ENCODE measurements at places on chromosomes 5 and 9. TPM values are rescaled to one million over a fixed set of nuclear protein-coding genes. Genes with fewer than 3 reads are reported as not detected.

LCN12 gene
- total RNA-seq = not detected

AHRR gene
- total RNA-seq = 3.1 TPM

GPR150 gene
- total RNA-seq = 1.1 TPM

SLC4A9 gene
- not detected for total RNA-seq

ADGRV1 gene
- not detected for total RNA-seq

MAMDC4 gene
- total RNA-seq = 2.8 TPM

DNA sequence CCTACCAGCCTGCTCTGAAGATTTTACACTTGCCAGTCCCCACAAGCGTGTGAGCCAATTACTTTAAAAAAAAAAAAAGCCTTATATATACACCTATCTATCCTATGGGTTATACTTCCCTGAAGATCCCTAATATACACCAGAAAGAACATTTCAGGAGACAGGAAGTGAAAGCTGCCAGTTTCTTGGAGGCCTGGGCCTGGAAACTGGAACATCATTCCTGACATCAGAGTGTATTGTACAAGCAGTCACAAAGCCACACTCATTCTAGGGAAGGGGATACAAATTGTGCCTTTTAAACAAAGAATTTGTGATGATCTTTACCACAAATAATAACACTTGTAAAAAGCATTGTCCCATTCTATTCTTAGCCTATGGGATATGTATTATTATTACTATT is 98.3 kb upstream of the FBN2 start:
- no peaks in the 10 kb centered on the region for H3K4me1 ChIP-seq
- H3K4me3 ChIP-seq = no peak overlapping the region
- no peaks in the 10 kb centered on the region for H3K36me3 ChIP-seq
- DNase-seq = no peak
- H3K27me3 ChIP-seq = no peaks in the 10 kb centered on the region

DNA sequence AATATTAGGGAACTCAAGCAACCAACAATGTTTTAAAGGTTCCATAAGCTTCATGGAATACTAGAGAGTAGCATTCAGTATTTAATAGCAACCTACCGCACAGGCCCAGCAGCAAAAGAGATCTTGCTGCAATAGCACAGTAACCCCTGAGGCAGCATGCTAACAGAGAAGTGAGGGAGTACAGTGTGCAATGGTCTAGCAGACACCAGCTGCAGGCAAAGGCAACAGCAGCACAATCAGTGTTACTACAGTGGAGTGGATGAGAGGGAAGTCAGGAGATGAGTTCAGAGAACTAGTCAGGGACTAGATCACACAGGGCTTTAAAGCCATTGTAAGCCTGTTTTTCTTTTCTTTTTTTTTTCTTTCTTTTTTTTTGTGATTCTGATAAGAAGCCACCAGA is 2.8 kb downstream of the TICAM2 start:
- no peaks in the 10 kb centered on the region for H3K36me3 ChIP-seq
- DNase-seq = no peak
- H3K27ac ChIP-seq = peak overlapping the region; percentile 28
- H3K27me3 ChIP-seq = no peaks in the 10 kb centered on the region

- no peaks in the 10 kb centered on the region for H3K36me3 ChIP-seq
- H3K4me3 ChIP-seq = no peak overlapping the region
- peaks cover 35% of the 10 kb centered on the region for H3K4me1 ChIP-seq
Measured at GRCh38 chr9:33177639-33178038, 10.5 kb upstream of the B4GALT1 start.

GRCh38 chr5:82975812-82976211 is 101.4 kb downstream of the TMEM167A start:
- no peaks in the 10 kb centered on the region for H3K36me3 ChIP-seq
- H3K27ac ChIP-seq = no peak overlapping the region
- no peak for DNase-seq
- H3K4me3 ChIP-seq = no peak overlapping the region
- H3K4me1 ChIP-seq = no peaks in the 10 kb centered on the region

DNA sequence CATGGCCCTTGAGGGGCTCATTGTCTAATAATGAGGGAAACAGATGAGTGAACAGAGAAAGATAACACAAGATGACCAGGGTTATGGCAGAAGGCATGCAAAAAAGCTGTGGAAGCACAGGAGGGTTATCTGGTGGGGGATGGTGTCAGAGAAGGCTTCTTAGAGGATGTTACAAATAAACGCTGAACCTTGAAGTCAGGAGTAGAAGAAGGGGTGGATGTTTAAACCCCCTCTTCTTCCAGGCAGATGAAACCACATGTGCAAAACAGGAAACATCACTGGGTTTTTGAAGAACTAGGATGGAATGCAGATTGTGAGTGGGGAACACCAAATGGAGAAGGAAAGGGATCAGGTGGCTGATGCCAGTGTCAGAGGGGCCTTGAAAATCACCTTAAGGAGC is 41.8 kb upstream of the NR5A1 start:
- no peak for DNase-seq
- no peaks in the 10 kb centered on the region for H3K27me3 ChIP-seq
- no peak overlapping the region for H3K27ac ChIP-seq
- H3K4me3 ChIP-seq = no peak overlapping the region
- no peaks in the 10 kb centered on the region for H3K36me3 ChIP-seq

DNA sequence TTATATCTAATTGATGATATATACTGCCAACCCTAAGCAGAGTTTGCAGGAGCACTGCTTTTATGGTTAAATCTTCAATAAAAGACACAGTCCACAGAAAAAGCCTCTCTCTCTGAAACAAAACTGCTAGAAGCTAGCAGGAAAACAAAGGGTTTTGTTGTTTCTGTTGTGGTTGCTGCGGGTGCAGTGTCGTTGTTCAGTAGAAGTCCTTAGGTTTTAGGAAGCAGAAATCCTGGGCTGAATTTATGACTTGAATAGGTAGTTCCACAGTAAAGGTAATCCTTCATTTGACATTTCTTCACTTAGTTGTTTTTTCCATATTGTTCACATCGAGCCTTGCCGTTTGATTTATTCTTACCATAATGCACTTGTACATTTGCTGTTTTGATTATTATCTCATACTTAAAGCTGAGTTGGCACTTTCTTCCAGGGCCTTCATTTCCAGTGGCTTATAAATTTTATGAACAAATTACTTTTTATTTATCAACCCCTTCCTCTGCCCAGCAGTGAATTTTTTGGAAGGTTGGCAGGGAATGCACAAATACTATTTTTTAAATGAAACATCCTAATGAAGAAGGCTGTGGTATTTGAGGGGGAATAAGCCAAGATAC is 209.6 kb upstream of the SLC30A5 start:
- H3K4me1 ChIP-seq = no peaks in the 10 kb centered on the region
- no peaks in the 10 kb centered on the region for H3K36me3 ChIP-seq
- no peaks in the 10 kb centered on the region for H3K27me3 ChIP-seq
- no peak overlapping the region for H3K4me3 ChIP-seq
- DNase-seq = no peak
- H3K27ac ChIP-seq = no peak overlapping the region

DNA sequence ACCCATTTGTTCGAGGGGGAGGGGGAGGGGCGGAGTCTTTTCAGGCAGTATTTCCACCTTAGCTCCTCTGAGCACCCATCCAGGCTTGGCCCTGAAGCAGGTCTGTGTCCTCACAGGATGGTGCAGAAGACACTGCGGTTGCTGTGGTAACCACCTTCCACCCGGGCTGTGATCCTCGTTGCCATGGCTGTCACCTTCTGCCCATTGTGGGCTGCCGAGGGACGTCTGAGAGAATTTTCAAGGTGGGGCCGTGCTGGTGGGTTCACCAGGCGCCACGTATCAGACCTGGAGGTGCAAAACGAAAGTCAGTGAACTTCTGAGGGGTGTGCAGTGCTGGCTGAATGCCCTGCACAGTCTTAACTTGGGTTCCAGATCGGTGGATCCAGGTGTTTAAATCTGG is 26.7 kb downstream of the POLR1E start:
- H3K27ac ChIP-seq = no peak overlapping the region
- no peaks in the 10 kb centered on the region for H3K27me3 ChIP-seq
- H3K36me3 ChIP-seq = no peaks in the 10 kb centered on the region
- H3K4me3 ChIP-seq = no peak overlapping the region
- no peak for DNase-seq

DNA sequence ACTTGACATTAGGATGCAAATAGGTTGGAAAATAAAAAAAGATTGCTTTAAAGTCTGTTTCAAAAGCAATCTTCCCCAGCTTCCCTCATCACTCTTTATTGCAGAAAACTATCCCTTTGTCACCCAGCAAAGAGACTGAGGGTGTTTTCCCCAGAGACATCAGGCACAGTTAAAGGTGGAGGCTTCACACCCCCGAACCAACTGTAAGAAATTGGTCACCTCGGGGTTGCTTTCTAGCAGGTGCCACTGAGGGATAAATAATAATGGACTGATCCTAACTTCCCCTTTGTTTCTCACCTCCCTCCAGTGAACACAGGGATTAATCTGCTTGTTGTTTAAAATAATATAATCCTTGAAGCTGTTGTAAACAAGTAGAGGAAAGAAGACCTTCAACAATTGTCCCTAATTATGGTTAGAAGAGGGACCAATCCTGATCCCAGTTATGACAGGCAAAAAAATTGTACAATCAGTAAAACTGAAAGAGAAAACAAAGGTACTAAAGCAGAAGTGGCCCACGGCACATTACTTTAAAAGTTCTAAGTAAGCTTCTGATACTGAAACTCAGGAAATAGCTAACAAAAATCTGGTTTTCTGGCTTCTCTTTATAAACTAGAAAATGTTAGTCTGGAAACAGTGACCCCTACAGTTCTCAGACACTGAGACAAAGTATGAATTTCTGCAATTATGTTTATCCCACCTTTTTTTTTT is 6.6 kb upstream of the PCSK1 start:
- no peak overlapping the region for H3K27ac ChIP-seq
- H3K4me1 ChIP-seq = no peaks in the 10 kb centered on the region
- H3K27me3 ChIP-seq = no peaks in the 10 kb centered on the region
- H3K4me3 ChIP-seq = no peak overlapping the region
